Activated naive CD4-positive, alpha-beta T cell treated with anti-CD3 and anti-CD28 coated beads for 36 hours (primary cell): ENCODE measurements at places on chromosomes 12 and 14. TPM values are rescaled to one million over a fixed set of nuclear protein-coding genes. Genes with fewer than 3 reads are reported as not detected.

The ANKRD52 gene
- total RNA-seq: 23.6 TPM

The NFATC4 gene
- 0.15 TPM for total RNA-seq

The KICS2 gene
- total RNA-seq: 15.6 TPM

The HEATR5A gene
- 6.0 TPM for total RNA-seq

The ARG2 gene
- 20.3 TPM for total RNA-seq

The LRP6 gene
- total RNA-seq: 4.1 TPM
